Stimulated activated CD8-positive, alpha-beta memory T cell treated with anti-CD3 and anti-CD28 coated beads, Interleukin-2, amount 100 ng/mL, for 48 hours (primary cell): ENCODE measurements at places on chromosomes 4 and X.

DNA sequence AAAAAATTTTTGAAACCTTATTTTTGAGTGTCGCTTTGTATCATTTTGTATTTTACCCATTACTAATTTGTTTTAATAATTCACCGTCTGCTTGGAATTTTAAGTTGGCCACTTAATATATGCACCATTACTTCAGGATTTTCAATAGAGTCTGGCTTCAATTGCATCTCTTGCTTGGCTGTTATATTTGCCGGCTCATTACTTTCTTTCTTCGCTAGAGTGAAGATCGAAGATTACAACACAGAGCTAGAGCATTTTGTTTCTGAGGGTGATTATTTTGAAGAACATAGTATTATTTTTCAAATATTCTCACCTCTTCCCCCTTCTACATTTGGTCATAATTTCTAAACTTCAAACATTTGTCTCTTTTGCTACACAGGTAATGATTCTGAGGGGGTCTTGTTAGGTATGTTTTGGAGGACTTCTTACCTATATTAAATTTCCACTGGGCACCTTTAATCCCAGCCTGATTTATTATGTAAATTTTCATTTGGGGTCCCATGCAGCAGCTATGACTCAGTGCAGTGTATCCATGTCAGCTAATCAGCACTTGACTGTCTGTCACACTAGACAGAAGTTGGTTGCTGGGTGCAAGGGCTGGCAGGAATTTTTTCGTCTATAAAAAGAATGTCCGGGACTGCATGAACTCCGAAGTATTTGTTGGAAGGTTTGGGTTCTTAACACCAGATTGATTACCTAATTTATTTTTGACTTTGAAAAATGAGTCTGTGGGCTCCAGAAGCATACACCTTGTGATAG, 18.6 kb downstream of the TBC1D1 start:
- DNase-seq, result no peak

GRCh38 chr4:99648321-99648720, 9.3 kb downstream of the C4orf54 start:
- DNase-seq, result no peak

- no peak for DNase-seq
Observed at GRCh38 chrX:40140706-40141499, 43.1 kb upstream of the BCOR start.

DNA sequence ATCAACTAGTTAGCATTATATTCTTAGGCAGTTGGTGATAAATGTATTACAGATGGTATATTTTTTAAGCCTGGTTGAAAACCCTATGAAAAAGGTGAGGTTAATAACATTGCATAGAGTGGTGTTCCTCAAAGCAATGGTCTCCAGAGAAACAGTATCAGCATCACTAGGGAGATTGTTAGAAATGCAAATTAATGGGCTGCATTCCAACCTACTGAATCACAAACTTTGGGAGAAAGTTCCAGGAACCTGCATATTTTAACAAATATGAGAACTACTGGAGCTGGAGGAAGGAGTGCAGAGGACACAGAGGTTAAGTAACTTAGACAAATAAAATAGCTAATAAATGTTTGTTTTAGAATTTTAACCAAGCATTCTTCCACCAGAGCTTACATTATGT, 166.9 kb upstream of the PCDH10 start:
- DNase-seq, result no peak

DNA sequence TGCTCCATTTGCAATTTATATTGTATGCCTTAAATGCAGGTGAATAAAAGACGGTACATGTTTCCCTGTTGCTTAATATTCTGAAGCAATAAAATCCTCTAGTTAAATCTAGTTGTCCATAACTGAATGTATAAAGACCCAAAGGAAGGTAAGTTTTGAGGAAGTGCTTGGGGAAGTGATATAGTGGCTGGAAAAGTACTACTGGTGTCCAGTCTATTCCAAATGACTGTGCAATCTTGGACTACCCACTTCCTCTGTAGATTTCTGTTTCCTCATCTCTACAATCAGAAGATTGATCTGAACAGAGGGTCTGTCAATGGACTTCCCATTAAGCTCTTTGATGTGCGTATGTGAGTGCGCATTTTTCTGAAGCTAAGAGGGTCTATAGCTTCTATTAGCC, 17.0 kb downstream of the SNCA start:
- no peak for DNase-seq

DNA sequence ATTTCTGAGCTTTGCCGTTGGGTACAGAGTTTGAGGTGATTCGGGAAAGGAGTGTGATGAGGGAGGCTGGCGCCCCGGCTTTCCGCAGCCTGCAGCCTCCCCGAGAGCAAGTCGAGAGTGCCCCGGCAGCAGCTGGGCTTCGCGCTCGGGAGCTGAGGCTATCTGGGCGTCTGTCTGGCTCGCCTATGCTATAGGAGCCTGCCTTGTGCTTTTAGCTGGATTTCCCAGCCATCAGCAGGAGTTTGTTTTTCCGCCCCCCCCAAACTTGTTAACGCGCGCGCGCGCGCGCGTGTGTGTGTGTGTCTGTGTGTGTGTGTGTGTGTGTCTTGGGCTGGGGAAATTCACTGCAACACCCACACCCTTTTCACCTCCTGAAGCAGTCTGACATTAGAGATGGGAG, 765 bp upstream of the DGKK start:
- no peak for DNase-seq

DNA sequence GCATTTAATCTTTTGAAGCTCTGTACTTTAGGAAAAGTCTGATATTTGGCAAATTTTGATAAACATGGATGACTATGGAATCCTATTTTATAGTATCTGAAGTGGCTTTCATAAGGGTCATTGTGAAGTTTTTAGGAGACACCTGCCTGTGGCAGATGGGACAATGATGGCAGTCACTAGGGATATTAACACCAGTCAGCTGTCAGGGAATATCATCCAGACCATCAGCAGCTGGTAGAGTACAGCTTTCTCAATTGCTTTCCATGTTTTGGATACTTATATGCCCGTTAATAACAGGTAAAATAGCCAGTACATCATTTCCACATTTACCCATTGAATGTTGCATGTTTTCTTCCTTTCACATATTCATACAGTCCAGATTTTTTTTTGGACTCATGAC, 39.1 kb downstream of the NPNT start:
- no peak for DNase-seq

GRCh38 chr4:164408831-164409230, 345.1 kb upstream of the SMIM31 start:
- no peak for DNase-seq

DNA sequence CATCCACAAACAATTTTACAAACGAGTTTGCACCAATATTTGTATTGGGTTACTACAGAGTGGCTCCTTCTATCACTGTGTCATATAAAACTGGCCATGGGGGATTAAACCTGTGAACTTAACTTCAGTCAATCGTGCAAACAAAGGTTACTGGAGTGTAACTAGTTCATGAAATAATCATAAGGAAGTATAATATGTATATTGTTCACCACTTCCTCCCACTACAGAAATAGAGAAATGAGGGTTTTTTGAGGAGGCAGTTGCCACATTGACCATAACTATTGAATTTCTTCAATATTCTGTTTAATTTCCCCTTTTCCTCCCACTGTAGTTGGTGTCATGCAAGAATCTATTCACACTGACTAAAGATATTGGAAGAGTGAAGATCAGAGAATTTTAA, at the start of gene GPR82:
Gene GPR82, plus strand, starts transcription at position 356 of the 400 bp plus-strand sequence. CDS start 2,846 bp downstream, outside the sequence.
- no peak for DNase-seq

- DNase-seq, result no peak
Observed at GRCh38 chr4:183144787-183145186, 45.7 kb downstream of the WWC2 start.

- peak; percentile 64 for DNase-seq
Observed at GRCh38 chr4:3480528-3481112, 17.5 kb downstream of the DOK7 start.

- DNase-seq, result no peak
Observed at GRCh38 chr4:188911707-188912106, 772.5 kb downstream of the TRIML1 start.

- DNase-seq, result peak; percentile 99
Observed at GRCh38 chr4:2241410-2242353, at the start of the genes HAUS3 and POLN. HAUS3 (minus strand) TSS chr4:2242121; CDS start chr4:2240946, 1,175 bp downstream. POLN (minus strand) TSS chr4:2242121; CDS start chr4:2229231, 12,890 bp downstream.

DNA sequence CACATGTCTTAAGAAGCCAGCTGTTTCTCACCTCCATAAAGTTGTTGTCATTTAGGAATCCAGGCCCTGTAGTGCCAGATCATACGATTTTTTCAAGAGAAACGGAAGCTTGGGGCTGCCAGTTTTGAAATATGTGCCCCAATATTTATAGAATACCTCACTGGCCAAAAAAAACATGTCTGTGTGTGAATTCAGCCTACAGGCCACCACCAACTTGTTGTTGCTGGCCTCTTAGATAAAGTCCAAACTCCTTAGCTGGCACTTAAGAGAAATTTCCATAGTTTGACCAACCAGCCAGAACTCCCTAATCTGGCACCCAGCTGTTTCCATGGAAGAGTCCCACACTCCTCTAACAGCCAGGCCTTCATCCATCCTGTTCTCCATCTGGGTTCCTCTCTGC, 74.1 kb downstream of the WDR19 start:
- DNase-seq, result no peak

DNA sequence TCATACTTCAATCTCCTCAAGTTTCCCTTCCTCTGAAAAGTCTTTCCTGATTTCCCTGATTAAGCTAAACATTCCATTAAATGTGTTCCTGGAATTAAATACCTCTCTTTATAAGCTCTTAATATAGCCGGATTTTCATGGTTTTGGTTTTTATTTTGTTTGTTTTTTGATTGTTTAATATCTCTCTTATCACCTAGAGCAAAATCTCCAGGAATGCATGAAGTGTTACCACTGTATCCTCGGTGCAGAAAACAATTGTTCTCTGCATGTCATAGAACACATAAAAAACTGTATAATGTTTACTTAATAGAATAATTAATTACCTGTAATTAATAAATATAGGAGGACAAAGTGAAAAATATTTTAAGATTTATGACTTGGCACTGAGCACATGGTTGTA, 86.2 kb downstream of the PCDH18 start:
- DNase-seq, result no peak

GRCh38 chr4:4631150-4631549, 89.3 kb upstream of the STX18 start:
- DNase-seq, result no peak

DNA sequence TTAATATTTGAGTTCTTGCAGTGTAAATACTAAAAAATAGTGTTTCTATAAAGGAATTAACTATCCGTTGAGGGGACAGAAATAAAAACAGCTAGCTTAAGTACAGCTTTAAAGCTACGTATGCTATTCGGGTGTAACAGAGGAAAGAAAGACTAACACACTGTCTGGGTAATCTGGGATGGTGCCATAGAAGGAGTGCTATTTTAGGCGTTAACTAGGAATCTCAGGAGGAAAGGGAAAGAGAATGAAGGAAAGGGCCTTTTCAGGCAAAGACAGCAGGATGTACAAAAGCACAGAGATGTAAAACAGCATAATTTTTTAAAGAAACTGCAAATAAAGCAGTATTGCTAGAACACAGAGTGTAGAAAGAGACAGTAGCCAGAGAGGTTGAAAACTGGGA, 161.8 kb downstream of the RAP1GDS1 start:
- DNase-seq, result no peak

DNA sequence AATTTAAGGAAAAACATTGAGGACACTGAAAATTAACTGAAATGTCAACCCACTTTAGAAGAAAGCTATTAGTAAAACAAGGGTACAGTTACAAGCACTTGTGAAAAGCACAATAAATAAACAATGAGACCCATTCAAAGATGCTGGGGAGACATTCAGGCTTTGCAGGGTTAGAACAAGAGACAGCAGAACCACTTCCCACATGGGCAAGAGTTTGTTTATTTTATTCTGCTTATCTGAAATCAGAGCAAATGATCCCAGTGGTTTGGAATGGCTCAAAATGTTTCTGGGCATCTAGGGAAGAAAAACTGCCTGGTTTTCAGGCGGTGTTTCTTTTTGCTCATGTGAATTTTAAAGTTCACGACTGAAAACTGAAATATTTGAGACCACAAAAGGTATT, 42.4 kb downstream of the PPP3CA start:
- DNase-seq, result no peak

DNA sequence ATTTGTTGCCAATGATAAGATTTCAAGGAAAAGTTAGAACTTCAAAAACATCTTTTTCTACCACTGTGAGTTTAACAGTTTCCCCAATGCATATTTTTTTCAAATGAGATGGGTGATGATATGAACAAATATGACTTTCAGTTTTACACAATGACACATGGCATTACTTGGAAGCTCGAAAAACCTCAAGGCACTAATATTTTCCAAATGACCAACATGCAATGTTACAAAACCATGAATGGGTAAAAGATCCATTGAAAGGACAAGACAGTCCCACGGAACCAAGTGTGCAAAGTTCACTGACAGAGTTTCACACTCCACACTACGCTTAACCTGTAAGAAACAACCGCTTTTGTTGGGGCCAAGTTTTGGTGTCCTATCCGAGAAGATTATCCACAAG, 84.5 kb downstream of the CD99L2 start:
- DNase-seq, result no peak

DNA sequence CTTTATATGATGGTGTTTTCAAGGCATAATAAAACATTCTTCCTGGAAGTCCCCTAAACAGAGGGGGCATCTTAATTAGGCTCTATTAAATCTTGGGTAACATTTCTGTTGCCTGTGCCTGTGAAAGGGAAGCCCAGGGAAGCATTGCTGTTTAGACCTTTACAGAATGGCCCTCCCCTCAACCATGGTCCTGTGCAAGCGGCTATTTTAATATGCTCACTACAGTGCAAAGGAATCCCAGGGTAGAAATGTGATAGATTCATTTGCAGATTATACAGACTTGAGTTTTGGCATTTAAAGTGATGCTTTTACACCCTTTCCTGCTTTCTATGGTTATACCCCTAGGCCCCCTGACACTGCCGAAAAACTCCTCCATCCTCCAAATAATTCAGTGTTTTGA, 65.3 kb downstream of the CLCN5 start:
- no peak for DNase-seq

DNA sequence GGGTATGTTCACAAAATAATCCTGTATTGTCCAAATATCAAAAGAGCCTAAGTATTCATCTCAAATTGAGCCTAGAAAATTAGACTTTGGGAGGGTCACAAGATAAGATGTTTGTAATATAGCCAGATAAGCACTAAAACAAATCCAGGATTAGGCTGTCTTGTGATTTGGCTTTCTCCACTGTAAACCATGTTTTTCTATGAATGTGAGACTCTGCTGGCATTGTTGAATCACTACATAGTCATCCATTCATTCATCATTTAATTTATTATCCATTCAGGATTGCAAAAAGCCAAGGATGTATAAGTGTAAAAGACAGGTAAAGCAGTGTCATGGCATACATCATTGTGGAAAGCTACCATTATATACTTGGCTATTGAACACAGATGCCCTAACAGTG, 148.0 kb downstream of the GRID2 start:
- no peak for DNase-seq

DNA sequence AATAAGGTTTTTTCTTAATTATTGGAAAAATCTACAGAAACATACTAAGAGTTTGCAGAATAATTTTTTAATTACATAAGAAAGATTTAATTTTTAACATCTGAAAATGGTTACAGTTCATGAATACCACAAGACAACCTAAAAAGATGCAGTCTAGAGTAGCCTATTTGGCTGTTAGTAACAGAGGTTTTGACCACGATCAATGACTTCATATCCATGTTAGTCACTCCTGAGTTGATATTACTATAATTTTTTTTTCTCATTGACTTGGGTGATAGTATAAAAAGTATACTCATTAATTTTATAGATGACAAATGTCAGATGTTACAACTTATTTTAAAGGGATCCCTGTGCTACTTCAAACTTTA, 272.5 kb downstream of the DCTD start:
- no peak for DNase-seq
